Activated CD4-positive, alpha-beta T cell treated with anti-CD3 and anti-CD28 coated beads, Interleukin-2, amount 10 ng/mL, durations not matched to agents 7 days and 5 days (primary cell): ENCODE measurements at places on chromosomes 4 and X. TPM values are rescaled to one million over a fixed set of nuclear protein-coding genes. Genes with fewer than 3 reads are reported as not detected.
A peak's percentile ranks its signal among the peaks of the same experiment; 100 is the strongest.

DNA sequence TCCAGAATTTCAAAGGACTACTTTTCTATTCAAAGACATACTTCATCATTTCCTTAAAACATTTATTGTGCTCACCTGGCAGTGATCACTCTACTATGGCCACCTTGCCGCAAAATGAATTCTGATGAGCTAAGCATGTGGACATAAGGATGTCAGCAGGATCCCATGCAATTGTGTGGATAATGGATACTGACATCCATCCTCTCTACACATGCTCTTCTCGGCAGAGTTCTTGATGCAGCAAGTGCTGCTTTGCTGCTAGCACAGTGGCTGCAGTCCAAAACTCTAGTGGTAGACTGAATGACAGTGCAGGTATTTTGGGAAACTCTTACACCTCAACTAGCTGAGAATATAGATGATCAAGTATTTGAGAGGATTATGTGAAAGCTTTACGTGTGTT lies 168.0 kb downstream of the BANK1 start:
- DNase-seq = no peak

- peak; percentile 14 for DNase-seq
These were observed 658 bp downstream of the SH3TC1 start for GRCh38 chr4:8199594-8200301.

GRCh38 chrX:11285651-11286050 lies 7.6 kb upstream of the AMELX start:
- DNase-seq = no peak

GRCh38 chr4:148289740-148290139 lies 152.5 kb downstream of the NR3C2 start:
- no peak for DNase-seq

DNA sequence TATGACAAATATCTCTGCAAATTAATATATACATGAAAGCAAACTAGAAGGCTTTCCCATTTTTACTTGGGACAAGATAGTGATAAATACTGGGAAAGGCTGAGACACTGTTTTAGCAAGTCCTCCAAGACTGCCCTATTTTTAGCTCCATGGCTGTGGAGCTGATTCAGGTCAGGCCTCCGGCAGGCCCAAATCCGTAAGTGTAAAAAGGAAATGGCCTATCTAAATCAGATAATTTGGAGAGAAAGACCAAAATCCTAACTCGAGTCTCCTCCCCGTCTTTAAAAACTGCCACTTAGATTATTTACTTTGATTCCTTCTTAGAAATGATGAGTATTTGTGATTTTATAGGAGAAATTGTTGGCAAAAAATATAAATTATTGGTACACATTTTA lies 2.9 kb downstream of the OTUD4 start:
- DNase-seq = no peak

GRCh38 chrX:110173192-110174175 lies 144.4 kb downstream of the AMMECR1 start:
- no peak for DNase-seq

DNA sequence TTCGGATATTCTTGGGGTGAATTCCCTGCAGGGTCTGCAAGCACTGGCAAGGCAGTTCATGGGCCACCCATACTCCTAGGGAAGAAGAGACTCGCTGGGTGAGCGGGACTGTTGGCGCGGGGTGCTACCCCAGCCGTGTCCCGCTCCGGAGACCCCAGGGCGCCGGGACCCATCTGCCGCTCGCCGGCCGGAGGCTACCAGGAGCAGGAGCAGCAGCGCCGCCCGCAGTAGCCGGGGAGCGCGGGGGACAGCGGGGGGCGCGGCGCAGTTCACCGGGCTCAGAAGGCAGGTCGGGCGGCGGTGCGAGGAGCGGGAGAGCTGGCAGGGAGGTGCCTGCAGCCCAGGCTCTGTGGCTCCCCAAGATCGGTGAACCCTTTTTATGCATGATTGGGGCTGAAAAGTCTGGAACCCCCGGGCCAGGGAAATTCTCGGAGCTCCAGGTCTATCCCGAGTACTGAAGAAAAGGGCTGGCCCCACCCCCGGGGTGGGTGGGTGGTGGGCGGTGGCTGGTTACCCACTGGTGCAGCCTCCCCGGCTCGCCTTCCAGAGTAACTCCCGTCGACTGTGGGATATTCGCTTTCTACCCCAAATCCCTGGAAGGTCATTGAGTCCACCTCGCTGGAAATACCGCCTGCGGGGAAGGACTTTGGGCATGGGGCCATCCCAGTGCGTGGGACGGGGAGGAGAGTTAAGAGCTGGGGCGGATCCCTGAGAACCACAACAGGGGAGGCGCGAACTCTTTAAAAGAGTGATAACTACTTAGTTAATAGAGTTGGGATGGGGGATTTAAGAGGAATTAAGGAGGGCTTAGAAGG lies 37.6 kb downstream of the PF4 start:
- no peak for DNase-seq

GRCh38 chr4:113607998-113608397 lies 153.5 kb downstream of the CAMK2D start:
- DNase-seq = no peak

GRCh38 chr4:152605031-152605430 lies 69.1 kb upstream of the FBXW7 start:
- no peak for DNase-seq

GRCh38 chr4:26104056-26104685 lies 190.2 kb downstream of the SMIM20 start:
- no peak for DNase-seq

- DNase-seq = no peak
These were observed 68.0 kb upstream of the GRID2 start for GRCh38 chr4:92235731-92236130.

- DNase-seq = peak; percentile 69
These were observed 75.0 kb downstream of the PTTG2 start for GRCh38 chr4:38034986-38035882.

DNA sequence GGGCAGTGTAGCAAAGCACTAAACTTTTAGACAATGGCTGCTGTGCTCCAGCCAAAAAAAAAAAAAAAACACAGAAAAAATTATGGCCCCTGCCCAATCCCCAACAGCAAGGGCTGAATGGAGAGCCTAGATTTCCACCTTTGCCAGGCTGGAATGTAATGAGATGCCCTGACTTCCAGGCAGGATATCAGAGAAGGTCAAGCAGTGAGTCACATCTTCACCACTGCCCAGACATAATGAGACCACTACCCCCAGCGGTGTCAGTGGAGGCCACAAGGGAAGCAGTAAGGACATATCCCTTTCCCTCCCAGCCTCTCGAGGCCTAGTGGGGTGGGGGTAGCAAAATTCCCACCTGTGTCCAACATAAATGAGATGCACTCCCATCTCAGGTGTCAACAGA lies 216.3 kb upstream of the LEF1 start:
- DNase-seq = no peak

- no peak for DNase-seq
These were observed 633.1 kb downstream of the GRXCR1 start for GRCh38 chr4:43525646-43526045.

GRCh38 chr4:72666910-72667309 lies 97.9 kb upstream of the ADAMTS3 start:
- DNase-seq = no peak

GRCh38 chr4:8437281-8437680 lies 3.2 kb downstream of the ACOX3 start:
- DNase-seq = no peak

DNA sequence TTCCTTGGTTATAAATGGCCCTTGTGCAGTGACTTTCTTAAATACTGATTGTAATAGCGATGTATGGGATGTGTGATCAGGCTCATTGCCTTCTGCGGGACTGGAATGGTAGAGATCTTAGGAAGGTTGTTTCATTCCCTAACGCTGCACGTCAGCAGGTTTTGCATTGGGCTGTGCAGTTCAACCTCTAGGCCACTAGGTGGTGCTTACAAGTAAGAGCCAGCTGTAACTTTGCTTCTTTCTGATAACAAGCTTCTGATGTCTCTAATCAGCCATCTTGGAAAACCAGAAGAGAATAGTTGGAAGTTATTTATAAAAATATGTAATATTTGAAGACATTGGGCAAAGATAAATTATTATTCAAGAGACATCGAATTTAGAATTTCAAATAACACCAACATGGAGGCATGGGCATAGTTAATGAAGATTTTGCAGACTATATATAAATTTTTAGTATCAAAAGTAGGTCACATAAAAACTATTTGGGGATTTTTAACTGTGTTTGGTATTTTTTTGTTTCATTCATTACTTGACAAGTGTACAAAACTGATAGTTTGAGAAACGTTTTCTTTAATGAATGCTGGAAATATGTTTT lies 339.7 kb upstream of the PCDH7 start:
- DNase-seq = peak; percentile 19

DNA sequence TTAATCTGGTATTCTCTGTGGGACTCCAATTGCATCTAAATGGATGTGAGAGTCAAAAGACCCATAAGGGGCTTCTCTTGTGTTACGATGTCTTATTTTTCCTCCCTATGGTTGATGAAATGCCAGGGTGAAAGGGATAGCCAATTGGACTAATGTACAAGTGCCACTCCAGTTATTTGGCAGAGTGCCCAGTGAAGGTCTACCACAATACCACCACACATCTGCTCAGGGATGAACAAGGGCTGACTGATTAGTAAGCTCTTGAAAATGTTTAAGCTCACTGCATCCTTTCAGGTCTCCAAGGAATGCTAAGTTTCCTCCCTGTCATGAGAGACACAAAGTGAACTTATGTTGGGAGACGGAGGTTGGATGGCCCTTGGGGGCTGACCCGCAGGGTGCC lies 57.8 kb downstream of the HEPH start:
- no peak for DNase-seq

DNA sequence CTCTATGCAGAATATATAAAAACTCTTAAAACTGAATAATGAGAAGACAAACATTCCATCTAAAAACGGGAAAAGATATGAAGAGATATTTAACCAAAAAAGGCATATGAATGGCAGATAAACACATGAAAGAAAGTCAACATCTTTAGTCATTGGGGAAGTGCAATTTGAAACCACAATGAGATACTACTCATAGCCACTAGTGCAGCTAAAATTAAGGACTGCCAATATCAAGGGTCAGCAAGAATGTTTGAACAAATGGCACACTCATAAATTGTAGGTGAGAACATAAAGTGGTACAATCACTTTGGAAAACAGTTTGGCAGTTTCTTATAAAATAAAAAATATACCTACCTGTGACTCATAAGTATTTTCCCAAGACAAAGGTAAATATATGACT lies 534.9 kb upstream of the DIPK2B start:
- no peak for DNase-seq

DNA sequence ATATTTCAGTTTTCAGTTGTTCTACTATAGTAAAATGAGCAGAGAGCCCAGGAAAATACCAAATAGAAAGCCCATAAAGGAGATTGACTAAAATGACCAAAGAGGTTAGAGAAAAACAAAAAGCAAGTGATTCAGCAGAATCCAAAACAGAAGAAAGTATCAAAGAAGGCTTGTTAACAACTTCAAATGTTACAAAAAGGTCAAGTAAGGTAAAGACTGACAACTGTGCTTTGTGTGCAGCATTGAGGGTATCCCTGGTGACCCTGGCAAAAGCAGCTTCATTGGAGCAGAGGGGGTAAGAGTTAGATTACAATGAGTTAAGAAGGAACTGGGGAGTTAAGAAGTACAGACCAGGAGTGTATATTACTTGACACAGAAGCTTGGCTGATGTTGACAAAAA lies 317.9 kb downstream of the OPHN1 start:
- no peak for DNase-seq

- no peak for DNase-seq
These were observed 63.9 kb downstream of the PLS3 start for GRCh38 chrX:115624916-115625315.

DNA sequence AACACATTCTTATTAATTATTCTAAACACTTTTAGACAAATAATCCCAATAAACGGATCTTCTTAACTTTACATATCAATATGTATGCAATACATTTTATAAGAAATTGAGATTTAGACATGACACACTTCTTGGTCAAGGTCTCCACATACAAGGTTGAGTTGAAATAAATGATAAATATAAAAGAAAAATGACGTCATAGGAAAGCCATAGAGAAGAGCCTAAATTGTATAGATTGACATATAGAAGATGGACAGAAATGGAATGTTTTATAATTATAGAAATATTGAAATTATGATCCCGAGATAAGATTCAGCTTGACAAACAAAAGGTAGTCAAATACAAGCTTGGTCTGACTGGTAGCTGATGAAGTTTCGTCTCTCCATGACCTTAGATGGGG lies 87.4 kb downstream of the RNF150 start:
- no peak for DNase-seq

DNA sequence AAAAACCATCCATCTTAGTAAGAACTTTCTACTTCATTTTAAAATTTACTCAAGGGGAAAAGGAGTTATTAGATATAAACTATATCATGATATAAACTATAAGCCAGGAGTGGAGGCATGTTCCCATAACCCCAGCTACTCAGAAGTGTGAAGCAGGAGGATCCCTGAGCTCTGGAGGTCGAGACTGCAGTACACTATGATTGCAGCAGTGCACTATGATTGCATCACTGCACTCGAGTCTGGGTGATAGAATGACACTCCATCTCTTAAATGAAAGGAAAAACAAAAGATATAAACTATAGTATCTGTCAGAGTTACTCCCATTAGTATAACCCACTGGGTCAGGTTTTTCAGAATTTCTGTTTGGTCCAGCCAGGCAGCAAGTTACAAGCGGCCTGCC lies 47.6 kb downstream of the RPS3A start:
- no peak for DNase-seq

DNA sequence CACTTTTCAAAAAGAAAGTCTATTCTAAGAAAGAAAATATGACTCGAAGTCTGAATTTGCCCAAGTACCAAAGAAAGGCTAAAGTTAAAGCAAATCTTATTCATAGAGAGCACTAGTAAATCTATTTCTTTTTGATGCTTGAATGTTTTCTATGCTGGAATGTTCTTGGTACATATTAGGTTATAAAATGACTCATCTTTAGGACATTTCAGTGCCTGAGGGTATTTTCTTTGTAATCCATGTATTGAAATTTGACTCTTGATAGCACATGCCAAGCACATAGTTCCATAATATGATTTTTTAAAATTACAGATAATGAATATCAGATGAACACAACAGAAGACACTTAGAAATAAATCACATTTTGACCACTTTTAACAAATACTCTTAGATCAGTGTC lies 232.8 kb downstream of the TRIML1 start:
- no peak for DNase-seq

The TMEM47 gene
- total RNA-seq = not detected

The STPG2 gene
- not detected for total RNA-seq

The CCKAR gene
- total RNA-seq = not detected

The GAGE12H gene
- total RNA-seq = not detected

The COL4A5 gene
- total RNA-seq = not detected

The BLOC1S4 gene
- 16.6 TPM for total RNA-seq

The LDB2 gene
- not detected for total RNA-seq

The CFP gene
- total RNA-seq = 45.1 TPM

The SORCS2 gene
- total RNA-seq = not detected

The MSX1 gene
- not detected for total RNA-seq

The FMR1 gene
- total RNA-seq = 57.0 TPM

The NSUN7 gene
- total RNA-seq = not detected

The CHRNA9 gene
- total RNA-seq = not detected
